Nucleus accumbens (tissue), 56 donors: ENCODE measurements at places on chromosomes 11 and 22.

- no peak for DNase-seq
Measured at GRCh38 chr11:69355959-69356702, 62.2 kb downstream of the MYEOV start.

- no peak for DNase-seq
Measured at GRCh38 chr22:22983123-22983522, 87.2 kb upstream of the GNAZ start.

GRCh38 chr22:44758344-44758973, 6.1 kb downstream of the ARHGAP8 start:
- DNase-seq, result no peak

DNA sequence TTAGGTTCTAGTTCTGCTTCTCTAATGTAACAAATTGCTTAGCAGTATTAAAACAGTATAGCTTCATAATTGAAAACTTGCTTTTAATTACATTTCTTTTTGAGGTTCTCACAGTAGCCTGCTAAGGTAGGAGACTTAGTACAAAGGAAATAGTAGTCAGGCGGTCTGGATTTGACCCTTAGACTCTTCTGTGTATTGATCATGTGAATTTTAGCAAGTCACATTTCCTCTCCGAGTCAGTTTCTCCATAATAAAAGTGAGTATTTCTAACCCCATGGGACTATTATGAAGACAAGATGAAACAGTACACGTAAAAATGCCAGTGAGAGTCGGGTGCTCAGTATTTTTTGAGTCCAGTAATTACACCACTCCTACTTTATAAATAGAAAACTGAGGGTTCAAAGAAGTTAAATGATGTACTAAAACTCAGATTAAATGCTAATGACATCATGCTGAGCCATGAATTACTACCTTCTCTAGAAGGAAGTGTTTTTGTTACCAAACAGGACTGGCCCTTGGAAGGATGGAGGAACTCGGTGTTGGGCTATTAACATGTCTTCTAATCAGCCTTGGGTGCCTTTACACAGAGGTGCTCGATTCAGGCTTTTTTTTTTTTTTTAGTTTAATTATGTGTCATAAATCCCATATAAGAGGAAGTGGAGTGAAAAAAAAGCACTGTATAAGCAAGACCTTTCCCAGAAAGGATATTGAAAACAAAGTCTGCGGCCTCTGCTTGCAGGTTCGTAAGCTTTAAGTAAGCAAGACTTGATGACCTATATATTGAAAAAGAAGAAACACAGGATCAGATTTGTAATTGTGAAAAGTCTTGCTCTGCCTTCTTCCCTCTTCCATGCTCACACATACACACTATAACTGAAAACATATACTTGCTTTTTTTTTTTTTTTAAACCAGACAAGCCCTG, 109.0 kb downstream of the EMSY start:
- DNase-seq, result no peak

GRCh38 chr11:15826826-15827225, 529.5 kb downstream of the SOX6 start:
- peak; percentile 9 for DNase-seq
